ENCODE measurements at places on chromosomes 1 and 21.

DNA sequence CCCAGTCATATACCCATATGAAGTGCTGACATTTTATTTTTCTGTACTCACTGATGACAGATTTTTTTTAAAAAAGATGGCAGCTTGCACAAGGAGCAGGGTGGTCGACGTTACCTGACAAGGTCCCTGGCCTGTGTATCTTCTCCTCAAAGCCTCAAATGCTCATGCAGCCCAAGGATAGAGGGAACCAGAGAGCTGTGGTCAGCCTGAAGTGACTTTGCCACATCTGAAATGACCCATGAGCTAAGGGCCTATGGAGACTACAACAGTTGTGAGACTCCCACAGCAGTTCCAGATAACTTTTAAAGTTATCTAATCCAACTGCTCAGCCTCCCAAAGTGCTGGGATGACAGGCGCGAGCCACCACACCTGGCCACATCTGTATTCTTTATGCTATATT lies 131.1 kb downstream of the GLUL start:
- DNase-seq, result no peak

DNA sequence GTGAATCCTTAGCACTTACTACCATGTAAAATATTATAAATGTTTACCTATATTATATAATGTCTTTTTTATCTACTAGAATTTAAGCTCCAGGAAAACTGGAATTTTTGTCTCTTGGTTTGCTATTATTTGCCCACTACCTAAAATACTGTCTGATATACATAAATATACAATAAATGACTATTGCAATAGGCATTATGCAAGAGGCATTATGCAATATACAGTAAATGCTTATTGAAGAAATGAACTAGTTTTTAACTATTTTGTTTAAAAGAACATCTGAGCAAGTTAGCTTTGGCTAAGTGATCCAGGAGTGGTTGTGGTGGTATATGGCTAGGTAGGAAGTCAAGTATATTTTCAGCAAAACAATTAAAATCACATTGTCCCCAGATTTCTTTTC lies 640.2 kb upstream of the PKN2 start:
- DNase-seq, result no peak

DNA sequence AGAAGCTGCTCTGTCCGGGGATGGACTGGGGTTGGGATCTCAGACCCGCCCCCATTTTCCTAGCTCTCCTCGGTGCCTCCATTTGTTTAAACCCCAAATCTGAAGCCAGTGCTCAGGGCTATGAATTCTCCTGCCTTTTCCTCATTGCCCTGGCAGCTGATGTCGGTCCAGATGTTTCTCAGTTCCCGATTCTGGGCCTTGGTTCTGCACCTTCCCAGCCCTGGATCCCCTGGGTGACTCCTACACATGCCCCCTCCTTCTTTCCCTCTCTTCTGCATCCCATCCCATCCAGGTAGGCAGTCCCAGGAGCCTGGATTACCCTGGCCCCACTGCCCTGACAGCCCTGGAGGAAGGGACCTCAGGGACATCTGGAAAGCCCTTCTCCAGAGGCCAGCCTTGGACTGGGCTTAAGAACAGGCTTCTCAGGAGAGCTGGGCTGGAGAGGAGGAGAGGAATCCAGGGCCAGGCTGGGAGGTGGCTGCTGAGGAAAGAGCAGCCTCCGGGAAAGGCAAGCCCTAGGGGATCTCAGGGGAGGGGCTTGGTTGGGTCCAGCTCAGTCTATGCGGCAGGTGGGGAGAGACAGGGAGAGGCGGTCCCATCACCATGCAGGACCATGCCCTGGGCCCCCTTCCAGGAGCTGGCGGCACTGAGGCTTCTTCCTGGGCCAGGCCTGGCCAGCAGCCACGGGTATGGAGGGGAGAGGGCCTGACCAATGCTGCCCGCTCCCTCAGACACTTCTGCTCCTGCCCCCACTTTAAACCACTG lies 6.8 kb upstream of the EPS8L3 start:
- no peak for DNase-seq

DNA sequence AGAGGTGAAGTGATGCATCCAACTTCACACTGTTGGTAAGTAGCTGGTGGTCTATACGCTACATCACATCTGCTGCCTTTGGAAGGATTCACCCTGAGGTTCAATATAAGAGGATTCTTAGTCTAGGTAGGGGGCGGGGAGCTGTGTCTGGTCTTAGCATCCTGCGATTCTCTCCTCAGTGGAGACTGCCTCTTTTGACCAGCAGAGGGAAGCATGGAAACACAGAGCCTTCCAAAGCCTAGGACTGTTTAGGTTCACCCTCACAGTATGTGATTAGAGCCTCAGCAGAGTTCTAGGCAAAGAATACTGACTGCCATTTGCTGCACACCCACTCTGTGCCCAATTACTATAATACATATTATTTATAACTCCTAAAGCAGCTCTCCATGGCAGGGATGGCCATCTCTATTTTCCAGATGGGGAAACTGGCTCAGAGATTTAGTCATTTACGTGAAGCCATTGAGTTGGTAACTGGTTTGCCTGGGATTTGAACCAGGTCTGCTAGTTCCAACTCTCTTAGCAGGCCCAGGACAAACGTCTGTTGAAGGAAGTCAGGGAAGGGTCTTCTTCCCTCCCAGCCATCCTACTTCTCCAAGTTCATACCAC lies 28.9 kb upstream of the EFCAB14 start:
- no peak for DNase-seq

DNA sequence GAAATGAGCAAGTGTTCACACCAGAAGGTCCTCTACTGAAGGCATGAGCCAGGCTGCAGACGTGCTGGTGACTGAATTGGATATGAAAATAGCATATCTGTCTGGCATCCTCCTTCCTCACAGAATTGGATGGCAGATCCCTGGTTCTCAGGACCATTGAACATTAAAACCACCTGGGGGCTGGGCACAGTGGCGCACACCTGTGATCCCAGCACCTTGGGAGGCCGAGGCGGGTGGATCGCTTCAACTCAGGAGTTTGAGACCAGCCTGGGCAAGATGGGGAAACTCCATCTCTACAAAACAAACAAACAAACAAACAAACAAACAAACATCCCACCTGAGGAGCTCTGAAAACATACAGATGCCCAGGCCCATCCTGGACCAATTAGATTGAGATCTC lies 23.4 kb downstream of the TEX35 start:
- no peak for DNase-seq

GRCh38 chr21:26819740-26820324 lies 25.4 kb downstream of the ADAMTS1 start:
- no peak for DNase-seq

GRCh38 chr1:3625151-3625907 lies 514 bp downstream of the TPRG1L start:
- no peak for DNase-seq

GRCh38 chr1:168420177-168420576 lies 123.6 kb downstream of the XCL2 start:
- DNase-seq, result no peak

- DNase-seq, result no peak
Measured at GRCh38 chr1:155075535-155075934, 3.1 kb upstream of the EFNA3 start.

DNA sequence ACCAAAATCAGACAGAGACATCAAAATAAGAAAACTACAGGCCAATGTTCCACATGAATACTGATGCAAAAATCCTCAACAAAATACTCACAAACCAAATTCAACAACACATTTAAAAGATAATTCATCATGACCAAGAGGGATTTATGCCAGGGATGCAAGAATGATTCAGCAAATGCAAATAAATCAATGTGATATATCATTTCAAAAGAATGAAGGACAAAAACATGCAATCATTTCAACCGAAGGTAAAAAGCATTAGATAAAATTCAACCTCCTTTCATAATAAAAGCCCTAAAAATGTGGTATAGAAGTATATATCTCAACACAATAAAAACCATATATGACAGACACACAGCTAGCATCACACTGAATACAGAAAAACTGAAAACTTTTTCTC lies 81.5 kb upstream of the LYPLAL1 start:
- DNase-seq, result no peak

Data from activated CD4-positive, CD25-positive, alpha-beta regulatory T cell treated with anti-CD3 and anti-CD28 coated beads, Interleukin-2, amount 50 U/mL, for 16 hours (primary cell).